ENCODE measurements at places on chromosomes 7 and 10.
A peak's percentile ranks its signal among the peaks of the same experiment; 100 is the strongest.

DNA sequence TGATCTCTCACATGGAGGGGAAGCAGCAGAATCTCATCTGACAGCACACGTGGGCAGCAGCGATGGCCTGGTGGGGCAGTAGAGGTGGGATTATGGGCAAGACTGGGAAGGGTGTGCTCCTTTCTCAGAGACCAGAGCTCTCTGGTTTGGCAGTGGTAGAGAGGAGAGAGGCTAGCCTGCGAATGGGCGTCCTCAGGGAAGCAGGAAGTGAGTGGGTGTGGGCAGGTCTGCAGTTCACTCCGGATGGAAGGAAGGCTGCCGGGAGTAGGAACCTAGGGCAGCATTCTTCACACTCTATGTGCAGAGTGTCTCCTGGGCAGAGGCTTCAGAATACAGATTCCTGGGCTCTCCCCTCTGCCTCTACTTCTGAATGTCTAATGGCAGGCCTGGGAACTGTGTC, 162.8 kb upstream of the BMPER start:
- DNase-seq, result no peak

GRCh38 chr10:61124756-61125530, 181.0 kb upstream of the RHOBTB1 start:
- no peak for DNase-seq

GRCh38 chr7:150610233-150610632, 22.0 kb downstream of the GIMAP6 start:
- DNase-seq, result no peak

- peak; percentile 4 for DNase-seq
Measured at GRCh38 chr7:3922175-3922635, 621.2 kb downstream of the SDK1 start.

GRCh38 chr10:19920075-19920726, 104.0 kb downstream of the PLXDC2 start:
- DNase-seq, result no peak

DNA sequence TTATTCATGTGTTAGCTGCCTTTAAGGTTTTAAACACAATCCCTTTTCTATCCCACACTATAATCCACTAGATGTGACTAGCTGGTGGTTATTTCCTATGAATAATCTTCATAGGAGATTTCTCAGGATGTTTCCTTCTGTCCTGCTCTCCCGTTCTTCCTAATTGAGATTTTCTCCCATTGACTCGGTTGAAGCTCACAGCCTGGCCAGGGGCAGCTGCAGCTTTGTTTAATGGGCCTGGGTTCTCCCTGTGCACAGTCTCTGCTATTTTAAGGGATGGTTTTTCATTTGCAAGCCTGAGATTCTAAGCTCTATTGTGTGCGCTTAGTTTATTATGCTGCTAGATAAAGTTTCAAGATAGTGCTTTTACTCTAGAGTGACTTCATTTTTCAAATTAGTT, 283.4 kb upstream of the AOAH start:
- DNase-seq, result no peak

GRCh38 chr7:109476409-109476808, 906.7 kb downstream of the DNAJB9 start:
- DNase-seq, result no peak

DNA sequence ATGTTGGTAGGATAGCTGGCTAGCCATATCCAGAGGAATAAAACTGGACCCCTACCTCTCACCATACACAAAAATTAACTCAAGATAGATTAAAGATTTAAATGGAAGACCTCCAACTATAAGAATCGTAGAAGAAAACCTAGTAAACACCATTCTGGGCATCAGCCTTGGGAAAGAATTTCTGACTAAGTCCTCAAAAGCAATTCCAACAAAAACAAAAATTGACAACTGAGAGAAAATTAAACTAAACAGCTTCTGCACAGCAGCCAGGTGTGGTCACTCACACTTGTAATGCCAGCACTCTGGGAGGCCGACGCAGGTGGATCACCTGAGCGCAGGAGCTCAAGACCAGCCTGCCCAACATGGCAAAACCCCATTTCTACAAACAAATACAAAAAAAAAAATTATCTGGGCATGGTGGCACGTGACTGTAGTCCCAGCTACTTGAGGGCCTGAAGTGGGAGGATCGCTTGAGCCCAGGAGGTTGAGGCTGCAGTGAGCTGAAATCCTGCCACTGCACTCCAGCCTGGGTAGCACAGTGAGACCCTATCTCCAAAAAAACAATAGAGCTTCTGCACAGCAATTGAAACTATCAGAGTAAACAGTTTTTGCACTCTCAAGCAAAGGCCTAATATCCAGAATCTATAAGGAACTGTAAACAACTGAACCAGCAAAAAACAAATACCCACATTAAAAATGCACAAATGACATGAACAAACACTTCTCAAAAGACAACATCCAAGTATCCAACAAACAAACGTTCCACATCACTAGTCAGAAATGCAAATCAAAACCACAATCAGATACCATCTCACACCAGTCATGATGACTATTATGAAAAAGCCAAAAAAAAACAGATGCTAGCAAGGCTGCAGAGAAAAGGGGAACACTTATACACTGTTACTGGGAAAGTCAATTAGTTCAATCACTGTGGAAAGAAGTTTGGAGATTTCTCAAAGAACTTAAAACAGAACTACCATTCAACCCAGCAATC, 4.8 kb downstream of the CRPPA start:
- DNase-seq, result peak; percentile 29

GRCh38 chr10:44046605-44047004, 338.3 kb downstream of the CXCL12 start:
- no peak for DNase-seq

DNA sequence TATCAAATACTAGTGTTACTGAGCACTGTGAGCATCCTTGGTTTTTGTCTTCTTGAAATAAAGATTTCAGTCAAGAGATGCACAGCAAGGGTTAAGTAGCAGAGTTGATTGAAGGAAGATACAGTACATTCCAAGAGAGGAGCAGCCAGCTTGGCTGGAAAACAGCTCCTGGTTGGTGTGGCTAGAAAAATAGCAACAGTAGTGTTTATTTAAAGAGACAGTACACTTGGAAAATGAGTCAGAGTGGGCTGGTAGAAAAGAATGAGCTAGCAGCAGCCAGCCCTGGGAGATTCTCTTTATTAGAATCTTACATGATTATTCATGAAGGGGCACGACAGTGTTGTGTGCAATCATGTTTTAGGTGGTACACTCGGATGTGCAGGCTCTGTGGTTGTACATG, 1016.4 kb upstream of the SORCS1 start:
- no peak for DNase-seq

GRCh38 chr10:71694039-71694501, 25.5 kb downstream of the C10orf105 start:
- DNase-seq, result no peak

GRCh38 chr10:27464993-27465392, 39.1 kb upstream of the RAB18 start:
- no peak for DNase-seq

DNA sequence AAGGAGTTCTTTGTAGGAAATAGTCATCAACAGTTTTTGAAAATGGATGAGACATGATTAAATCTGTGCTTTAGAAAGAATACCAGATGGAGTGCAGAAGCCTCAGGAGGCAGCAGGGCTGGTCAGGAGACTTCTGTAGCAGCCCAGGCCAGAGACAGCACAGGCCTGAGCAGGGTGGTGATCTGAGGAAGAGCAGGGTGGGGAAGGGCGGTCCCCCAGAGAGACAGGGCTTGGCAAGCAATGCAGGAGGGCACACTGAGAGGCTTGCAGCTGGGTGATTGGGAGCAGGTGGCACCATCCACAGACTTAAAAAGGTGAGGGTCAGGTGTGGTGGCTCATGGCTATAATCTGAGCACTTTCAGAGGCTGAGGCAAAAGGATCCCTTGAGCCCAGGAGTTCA, 4.3 kb upstream of the SMKR1 start:
- no peak for DNase-seq

DNA sequence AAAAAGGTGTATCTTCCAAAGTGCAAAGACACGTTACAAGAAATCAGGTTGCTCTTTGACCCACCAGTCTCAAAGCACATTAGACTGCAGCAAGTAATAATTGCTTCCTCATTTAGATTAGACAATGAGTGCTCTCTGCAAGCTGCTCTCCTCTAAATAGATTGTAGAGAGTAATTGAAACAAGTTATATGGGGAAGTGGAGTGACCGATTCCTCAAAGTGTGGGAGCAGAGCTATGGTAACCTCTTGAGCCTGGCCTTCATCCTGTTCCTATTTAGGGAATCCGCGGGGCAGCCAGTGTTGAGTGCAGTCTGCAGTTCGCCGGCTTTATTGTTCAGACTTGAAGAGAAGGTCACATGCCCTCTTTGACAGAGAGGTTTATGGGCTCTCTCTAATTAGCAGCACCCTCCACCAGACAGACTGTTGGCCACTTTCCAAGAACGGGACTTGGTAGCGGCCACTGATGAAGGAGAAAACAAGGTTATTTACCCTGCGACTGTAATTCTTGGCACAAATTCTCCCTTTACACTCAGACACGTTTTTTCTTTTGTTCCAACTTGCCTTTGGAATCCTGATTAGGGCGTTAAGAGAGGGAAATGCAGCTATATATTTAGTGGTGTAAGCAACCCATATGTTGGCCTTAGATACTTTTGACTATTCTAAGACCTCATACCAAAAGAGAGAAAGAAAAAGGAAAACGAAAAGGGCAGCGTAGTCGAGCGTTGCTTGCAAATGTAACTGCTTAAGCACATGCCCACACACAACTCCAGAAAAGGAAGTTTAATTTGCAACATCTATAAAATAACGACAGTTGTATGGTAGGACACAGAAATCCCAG, 107.5 kb downstream of the REEP3 start:
- DNase-seq, result peak; percentile 80

DNA sequence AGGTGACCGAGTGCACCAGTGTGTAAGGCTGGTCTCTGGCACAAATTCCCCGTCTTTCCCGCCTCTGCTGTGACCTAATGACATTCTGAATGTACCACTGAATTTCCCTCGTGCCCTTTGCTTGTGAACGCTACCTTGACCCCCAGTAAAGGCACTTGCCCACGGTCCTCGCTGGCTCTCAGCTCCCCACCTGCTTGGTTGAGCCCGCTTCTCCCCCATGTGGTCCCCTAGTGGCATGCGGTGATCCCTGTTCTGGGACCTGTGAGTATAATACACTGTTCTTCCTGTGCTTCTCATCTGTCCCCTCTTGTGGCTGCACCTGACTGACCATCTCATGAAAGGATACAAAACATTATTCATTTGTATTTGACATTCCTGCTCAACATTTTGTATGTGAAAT, 495.7 kb downstream of the INHBA start:
- DNase-seq, result no peak

- no peak for DNase-seq
Measured at GRCh38 chr7:81839708-81840369, 70.0 kb upstream of the HGF start.

- no peak for DNase-seq
Measured at GRCh38 chr7:139777133-139777891, 486 bp downstream of the HIPK2 start.

GRCh38 chr7:940599-941408, 13.7 kb downstream of the ADAP1 start:
- no peak for DNase-seq

DNA sequence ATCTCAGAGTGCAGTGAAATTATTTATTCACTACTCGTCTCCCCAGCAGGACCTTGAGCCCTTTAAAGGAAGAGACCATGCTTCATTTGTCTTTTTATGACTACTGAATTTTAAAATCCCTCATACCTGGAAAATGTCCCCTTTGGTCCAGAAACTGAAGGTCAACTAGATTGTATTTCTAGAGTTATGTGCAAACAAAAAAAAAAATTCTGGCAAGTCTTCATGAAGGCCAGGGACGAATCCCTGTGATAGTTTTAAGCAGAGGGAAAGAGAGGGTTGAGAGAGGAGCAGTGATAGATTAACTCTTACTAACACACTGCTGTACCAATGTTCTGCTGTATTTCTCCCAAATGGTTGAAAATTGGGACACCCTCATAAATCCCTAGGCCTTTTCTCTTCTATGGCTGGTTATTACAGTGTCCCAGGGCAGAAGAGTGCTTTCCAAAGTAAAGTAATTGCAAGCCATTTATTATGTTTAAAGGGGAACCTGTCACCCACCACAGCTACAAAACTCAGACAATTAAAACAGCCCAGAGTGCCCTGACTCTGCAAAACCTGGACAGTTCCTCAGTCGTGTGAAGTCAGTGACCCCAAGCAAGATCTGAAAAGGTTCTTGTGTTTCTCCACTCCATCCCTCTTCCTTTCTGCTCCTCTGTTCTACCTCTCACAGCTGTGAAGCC, 182.8 kb upstream of the AOAH start:
- DNase-seq, result no peak

- DNase-seq, result no peak
Measured at GRCh38 chr7:40310258-40310657, 175.5 kb downstream of the SUGCT start.

- DNase-seq, result no peak
Measured at GRCh38 chr10:125163803-125164202, 3.4 kb upstream of the CTBP2 start.

GRCh38 chr10:124677749-124678556, 66.2 kb downstream of the FAM53B start:
- DNase-seq, result peak; percentile 81

GRCh38 chr7:80922253-80923049, 3.6 kb upstream of the SEMA3C start:
- DNase-seq, result no peak

- DNase-seq, result peak; percentile 85
Measured at GRCh38 chr7:2019711-2020511, 212.8 kb downstream of the MAD1L1 start.

DNA sequence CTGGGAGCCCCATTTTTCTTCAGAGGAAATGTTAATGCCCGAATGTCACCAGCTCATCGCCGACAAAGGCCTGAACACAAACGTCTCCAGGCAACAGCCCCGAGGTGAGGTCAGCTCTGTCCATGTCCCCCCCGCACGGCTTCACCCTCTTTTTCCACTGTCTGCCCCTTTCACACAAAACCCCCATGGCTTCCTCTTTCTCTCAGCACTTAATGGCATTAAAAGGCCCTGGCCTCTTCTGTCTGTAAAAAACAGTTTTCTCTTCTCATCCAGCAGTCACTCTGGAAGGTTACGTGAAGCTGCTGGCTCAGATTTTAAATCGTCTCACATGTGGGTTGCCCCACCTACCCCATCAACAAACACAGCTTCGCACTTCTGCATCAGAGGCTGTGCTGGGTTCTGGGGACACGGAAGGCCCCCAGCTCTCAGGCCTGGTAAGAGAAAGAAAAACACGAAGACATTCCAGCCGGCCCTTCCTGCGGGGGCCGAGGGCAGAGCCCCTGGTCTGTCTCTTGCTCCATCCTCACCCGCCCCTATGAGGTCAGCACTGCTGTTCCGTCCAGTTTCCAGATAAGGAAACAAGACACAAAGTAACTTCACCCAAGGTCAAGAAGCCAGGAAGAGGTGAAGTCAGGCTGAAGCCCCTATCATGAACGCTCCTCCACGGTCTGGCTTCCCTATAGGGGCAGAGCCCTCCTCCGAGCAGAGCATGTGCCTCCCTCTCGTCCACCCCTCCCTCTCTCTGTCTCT, 91.1 kb upstream of the PDGFA start:
- DNase-seq, result no peak

GRCh38 chr10:100742076-100742771, 3.2 kb upstream of the PAX2 start:
- no peak for DNase-seq

GRCh38 chr10:119360181-119360921, 153.0 kb downstream of the GRK5 start:
- DNase-seq, result no peak

Measured in hematopoietic multipotent progenitor cell treated with erythropoietin and hydrocortisone succinate and interleukin-3 and kit ligand, for 8 days (in vitro differentiated cells).